ENCODE measurements at places on chromosomes 6 and 20.

GRCh38 chr20:35878113-35878625 is 76.1 kb downstream of the SCAND1 start:
- DNase-seq = no peak

- no peak for DNase-seq
Measured at GRCh38 chr20:49112596-49113274, 66.6 kb downstream of the CSE1L start.

DNA sequence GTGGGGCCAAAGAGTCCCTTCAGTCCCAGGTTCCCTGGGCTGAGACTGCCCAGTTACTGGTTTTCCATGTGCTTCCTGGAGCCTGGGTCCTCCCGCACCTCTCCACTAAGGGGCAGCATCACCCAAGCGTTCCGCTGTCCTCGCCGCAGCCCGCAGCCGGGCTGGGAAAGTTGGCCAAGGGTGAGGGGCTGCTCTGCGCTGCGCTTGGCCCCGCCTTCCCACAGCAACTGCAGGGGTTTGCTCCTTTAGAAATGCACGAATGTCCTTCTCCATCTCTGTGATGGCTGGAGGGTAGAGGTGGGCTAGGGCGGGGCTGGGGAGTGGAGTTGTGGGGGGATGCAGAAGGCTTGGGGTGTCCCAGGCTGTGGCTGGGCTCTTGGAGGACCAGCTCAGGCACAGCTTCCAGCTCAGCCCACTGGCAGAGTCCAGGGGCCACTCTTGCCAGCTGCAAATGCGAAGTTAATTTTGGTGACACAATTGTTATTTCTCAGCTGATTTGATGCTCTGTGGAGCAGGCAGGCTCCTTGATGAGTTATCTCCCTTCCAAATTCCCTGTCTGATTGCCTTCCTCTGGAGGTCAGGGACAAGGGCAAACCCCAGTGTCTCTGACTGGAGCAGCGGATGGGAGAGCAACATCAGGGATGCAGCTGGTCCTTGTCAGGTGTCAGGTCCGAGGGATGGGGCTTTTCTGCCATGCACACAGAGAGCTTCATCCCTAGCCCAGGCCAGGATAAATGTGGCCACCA is 63.2 kb downstream of the NOL4L start:
- DNase-seq = no peak

- DNase-seq = no peak
Measured at GRCh38 chr6:13917141-13917540, 7.6 kb upstream of the RNF182 start.

DNA sequence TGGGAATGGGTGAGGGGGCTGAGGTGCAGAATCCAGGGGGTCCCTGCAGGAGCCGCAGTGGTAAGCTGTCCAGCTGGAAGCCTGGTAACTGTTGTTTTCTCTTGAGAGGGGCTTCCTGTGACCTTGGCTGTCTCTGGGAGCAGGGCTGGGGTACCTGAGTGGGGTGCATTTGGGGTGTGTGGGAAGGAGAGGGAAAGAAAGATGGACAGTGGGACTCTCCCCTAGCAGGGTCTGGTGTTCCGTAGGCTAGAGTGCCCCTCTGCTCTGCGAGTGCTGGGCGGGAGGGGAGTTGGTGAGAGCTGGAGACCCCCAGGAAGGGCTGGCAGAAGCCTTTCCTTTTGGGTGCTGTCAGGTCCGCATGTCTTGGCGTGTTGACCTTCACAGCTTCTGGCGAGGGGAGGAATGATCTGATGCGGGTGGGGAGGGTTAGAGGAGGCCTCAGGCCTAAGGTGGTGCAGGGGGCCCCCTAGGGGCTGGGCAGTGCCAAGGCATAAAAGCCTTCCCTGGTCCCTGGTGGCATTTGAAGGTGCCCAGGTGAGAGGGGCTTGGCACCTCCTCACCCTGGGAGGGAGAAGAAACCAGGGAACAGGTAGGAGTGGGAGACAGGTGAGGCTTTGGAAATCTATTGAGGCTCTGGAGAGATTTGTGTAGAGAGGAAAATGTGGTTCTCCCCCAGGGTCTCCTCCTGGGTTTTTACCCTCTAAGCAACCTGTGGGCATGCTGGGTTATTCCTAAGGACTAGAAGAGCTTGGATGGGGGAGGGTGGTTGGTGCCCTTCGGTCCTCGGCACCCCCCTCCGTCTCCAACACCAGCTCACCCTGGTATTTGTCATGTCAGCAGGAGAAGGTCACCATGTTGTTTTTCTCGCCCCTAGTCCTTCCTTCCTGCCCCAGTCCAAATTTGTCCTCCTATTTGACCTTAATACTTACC is 3.3 kb downstream of the VEGFA start:
- DNase-seq = no peak

- DNase-seq = no peak
Measured at GRCh38 chr20:63750807-63751470, 11.4 kb downstream of the SLC2A4RG start.

DNA sequence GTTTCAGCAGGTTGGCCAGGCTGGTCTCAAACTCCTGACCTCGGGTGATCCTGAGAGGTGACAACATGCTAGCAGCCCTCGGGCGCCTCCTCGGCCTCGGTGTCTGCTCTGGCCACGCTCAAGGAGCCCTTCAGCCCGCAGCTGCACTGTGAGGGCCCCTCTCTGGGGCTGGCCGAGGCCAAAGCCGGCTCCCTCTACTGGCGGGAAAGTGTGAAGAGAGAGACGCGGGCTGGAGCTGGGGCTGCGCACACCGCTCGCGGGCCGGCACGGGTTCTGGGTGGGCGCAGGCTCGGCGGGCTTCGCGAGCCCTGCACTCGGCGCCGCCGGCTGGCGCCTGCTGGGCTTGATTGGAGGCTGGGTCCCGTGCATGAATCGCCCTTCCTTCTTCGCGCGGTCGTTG is 80.8 kb upstream of the RBM24 start:
- DNase-seq = no peak

DNA sequence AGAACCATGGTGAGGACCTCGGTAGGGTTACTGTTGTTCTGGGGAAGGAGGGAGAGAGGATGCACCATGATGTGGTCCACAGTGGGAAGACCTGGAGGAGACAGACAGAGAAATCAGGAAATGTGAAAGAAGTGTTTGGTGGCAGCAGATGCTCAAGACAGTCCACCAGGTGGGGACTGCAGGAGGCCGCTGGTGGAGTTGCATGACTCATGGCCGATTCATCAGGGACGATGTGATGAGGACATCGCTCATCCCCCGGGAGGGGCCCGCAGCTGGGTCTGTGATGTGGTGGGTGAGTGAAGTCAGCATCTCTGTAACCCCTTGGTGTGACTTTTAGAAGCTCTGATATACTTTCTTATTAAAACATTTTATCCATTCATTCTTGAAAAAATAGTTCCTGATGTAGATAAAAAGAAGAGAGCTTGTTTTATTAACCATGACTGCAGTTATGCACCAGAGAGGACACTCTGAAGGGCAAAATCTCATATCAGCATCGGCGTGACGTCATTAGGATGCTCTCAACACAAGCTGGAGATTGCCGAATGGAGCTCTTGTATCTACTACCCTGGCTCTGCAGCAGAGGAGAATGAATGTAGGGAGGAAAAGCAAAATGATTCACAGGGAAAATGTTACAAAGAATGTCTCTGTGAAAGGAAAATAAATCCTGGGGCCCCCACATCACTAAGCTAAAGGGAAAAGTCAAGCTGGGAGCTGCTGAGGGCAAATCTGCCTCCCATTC is 71.2 kb downstream of the RAMACL start:
- DNase-seq = peak; percentile 46

DNA sequence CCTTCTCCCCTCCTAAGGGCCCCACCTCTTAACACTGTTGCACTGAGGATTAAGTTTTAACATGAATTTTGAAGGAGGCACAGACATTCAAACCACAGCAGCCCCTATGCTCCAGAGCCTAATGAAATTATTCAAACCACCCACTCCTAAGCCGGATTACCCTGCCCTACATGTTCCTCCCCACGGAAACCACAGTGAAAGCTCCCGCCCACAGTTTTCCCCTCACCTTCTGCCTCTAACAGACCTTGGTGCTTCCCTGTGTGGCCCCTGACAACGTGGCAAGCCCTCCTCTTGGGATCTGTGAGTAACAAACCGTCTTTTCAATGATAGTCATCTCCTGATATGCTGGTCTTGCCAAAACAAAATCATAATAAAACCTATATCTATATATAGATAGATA is 74.8 kb downstream of the RIN2 start:
- no peak for DNase-seq

GRCh38 chr6:138517635-138518034 is 18.3 kb upstream of the NHSL1 start:
- no peak for DNase-seq

DNA sequence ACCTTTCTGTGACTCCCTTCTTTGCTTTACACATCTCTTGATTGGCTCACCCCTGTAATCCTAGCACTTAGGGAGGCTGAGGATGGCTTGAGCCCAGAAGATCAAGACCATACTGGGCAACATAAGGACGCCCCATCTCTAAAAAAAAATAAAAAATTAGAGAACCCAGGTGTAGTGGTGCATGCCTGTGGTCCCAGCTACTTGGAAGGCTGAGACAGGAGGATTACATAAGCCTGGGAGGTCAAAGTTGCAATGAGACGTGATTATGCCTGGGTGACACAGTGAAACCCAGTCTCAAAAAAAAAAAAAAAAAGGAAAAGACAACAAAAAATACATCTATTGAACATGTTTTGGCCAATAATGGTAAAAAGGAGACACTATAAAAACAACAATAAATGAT is 37.8 kb downstream of the CHD6 start:
- DNase-seq = no peak
